Stimulated activated CD8-positive, alpha-beta memory T cell treated with anti-CD3 and anti-CD28 coated beads, Interleukin-15, amount 100 ng/mL, for 24 hours (primary cell): ENCODE measurements at places on chromosomes 3 and 15.

- DNase-seq, result no peak
These were observed 9.3 kb upstream of the ST8SIA2 start for GRCh38 chr15:92384381-92384780.

DNA sequence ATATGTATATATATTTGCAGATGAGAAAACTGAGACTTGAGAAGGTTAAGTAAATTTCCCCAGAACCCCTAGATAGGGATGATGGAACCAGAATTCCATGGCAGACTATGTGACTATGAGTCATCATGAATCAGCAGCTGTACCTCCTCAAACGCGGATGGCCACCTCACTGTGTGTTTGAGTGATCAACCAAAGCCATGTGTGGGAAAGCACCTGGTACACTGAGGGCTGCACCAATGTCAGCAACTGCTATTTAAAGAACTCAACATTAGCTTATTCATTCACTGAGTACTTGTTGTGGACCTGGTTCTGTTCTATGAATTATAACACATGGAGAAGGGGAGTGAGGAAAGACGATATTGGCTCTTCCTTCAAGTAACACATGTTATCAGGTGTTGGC lies 377.0 kb downstream of the GAP43 start:
- DNase-seq, result no peak

DNA sequence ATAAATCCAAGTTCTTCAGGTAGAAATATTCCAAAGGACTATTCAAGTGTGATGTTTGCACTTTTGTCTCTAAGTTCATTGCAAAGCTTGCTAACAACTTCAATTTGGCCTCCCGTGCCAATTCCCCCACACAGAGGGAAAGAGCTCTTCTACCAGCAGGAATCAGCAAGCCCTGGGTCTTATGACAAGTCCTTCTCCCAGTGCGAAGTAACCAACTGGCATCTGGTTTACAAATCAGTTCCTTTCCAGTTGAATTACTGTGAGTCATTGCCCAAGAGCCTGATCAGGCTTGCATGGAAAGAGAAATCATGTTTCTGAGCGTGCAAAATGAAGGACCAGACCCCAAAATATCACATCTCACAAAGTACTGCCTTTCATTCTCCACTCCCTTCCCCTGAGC lies 62.7 kb upstream of the SLCO3A1 start:
- no peak for DNase-seq

GRCh38 chr15:41982133-41982930 lies 10.0 kb upstream of the EHD4 start:
- DNase-seq, result no peak

DNA sequence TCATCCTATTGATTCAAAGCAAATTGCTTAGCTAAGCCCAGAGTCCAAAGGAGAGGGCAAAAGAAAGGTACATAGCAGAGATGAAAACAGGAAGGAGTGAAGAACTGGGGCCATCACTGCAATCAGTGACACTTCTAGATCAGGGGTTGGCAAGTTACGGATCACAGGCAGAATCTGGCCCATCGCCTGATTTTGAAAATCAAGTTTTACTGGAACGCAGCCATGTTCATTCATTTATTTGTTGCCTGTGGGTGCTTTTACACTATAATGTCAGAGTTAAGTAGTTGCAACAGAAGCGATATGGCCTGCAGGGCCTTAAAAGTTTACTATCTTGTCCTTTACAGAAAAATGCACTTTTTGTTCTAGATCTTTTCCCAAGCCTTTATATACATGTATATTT lies 271.7 kb upstream of the TOPAZ1 start:
- DNase-seq, result no peak

DNA sequence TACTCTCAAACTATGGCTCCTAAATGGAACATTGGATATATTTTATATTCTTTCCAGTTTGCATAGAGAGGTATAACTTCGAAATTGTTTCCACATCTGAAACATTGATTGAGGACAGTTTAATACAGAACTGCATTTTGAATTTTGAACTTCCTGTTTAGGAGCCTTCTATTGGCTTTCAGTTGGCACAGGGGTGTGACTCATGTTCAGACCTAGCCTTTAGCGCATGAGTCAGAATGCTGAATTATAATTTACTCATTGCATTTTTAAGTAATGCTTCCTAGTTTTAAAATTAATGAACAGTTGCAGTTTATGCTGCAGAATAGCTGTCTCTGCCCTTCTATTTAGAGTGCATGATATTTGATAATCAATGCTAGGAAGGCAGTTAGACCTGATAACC lies 751.7 kb downstream of the CADM2 start:
- DNase-seq, result no peak

GRCh38 chr15:77266708-77267386 lies 153.1 kb downstream of the PEAK1 start:
- DNase-seq, result no peak

DNA sequence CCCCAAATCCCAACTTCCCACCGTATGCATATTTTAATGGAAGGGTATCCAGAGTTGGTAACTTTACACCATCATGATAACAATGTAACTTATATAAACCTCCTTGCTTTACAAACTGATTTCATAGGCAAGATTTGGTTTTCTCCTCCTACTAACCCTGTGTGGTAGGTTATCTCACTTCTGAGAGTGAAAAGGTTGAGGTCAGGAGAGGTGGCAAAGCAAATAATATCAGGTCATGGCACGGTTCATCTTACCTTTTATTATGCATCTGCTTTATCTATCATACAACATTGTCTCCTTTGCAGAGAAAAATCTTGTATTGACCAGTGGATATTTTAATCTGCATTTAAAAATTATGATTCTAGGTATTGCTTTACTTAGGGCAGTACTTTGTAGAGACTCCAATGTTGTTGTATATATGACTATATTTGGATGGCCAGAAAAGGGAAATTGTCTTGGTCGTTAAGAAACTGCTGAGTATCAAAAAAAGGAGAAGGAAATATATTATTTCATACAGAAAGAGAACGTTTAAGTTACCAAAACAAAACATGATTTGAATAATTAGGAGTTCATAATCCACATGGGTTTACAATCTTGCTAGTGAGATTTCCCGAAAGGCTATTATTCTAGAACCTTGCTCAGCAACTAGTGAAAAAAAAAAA lies 30.4 kb downstream of the NFKBIZ start:
- no peak for DNase-seq

DNA sequence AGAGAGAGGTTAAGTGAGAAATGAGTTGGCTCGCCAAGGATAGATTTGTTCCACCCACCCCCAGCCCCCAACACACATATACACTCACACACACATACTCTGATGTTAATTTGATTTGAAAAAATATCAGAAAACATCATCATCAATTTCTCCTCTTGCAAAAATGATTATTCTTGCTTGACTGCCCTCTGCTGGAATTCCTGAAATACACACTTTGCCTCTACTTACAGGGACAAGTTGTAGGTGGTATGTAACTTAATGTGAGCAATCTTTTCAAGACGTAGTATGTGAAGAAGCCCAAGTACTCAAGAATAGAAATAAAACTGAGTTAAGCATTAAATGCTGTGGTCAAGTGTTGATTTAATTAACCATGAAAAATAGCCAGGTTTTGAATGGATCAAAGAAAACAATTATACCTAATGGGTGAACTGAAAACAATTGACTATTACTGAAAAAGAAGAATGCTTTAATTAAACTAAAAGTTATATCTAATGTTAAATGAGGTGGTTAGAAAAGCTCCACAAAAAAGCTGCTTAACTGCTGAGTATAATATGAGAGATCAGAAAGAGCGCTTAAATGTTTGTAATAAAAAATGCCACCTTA lies 46.6 kb upstream of the MDFIC2 start:
- DNase-seq, result no peak

DNA sequence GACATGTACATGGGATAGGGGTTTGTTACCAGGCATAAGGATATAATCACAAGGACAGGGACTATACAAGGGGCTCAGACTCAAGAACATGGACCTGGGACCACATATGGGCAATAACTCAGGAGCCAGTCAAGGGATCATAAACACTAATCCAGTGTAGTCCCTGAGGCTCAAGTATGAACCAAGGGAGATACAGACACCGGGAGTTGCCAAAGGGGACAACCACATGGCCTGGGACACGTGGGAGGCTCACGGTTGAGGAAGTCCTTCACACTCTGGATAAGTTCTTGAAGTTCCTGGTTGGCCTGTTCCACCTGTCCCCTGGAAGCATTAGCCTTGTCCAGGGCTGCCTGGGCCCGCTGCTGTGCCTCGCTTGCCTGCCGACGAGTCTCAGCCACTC lies 1.8 kb upstream of the USP19 start:
- no peak for DNase-seq

DNA sequence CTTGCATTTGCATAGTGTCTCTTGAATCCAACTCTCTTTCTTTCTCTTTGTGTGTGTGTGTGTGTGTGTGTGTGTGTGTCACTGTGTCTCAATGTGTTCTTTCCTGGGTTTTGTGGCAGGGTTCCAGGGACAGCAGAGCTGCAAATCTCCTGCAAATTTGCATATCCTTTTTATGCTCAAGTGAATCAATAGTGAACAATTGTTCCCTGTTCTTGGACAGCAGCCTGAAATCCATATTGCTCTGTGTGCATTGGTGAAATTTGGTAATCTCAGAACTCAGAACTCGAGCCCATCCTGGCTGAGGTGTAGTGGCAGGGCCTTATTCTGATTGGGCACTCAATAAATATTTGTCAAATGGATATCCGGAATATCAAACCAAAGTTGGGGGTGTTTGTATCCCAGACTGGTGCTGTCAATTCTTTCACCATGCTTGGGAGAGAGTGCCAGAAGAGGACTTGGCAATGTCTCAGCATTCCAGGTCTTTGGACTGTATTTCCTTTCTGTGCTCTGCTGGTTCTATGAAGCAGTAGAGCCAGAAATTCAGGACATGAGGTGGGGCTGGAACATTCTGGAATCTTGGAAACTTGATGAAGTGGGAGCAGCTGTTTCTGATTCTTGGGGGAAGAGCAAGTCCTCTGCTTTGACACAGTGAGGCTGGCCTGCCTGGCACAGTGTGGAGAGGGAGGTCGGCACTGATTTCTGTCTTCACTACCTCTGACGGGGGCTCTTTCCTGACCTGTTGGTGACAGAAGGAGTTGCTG lies 380.6 kb upstream of the C2CD4B start:
- DNase-seq, result no peak

- DNase-seq, result no peak
These were observed 52.4 kb upstream of the SLC6A1 start for GRCh38 chr3:10940106-10940505.

- no peak for DNase-seq
These were observed 87.3 kb downstream of the CACNA1D start for GRCh38 chr3:53581671-53582070.

DNA sequence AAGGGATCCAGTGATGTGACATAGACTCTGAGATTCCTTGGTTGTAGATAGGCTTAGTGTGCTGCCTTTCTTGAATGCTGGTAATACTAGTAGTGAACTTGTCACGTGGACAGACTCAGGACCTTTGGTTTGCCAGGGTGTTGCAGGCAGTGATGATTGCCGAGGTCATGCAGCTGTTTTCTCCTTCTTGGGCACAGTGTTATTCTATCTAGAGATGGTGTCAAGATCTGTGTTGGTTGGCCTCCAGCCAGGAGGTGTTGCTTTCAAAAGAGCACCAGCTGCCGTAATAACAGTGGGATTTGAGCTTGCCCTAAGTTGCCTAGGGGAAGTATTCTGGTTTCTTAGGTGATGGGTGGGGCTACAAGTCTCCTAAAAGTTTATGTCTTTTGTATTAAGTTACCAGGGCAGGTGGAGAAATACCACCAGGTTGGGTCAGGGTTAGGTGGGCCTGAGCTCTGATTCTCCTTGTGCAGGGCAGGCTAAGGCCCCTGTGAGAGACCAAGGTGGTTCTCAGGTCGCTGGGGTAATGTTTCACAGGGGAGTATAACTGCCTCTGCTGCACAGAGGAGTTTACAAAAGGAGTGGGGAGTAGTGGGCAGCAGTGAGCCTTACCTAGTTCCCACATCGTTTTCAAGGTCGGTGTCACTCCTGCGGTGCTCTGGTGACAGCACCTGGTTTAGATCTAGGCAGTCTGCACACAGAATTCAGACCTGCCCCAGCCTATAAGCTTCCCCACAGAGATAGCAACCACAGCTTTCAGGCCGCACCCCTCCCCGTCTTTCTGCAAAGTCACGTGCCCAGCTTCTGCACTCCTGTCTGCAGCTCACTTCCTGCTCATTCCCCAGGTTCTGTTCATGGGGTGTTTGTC lies 350.3 kb downstream of the DOCK3 start:
- peak; percentile 11 for DNase-seq

DNA sequence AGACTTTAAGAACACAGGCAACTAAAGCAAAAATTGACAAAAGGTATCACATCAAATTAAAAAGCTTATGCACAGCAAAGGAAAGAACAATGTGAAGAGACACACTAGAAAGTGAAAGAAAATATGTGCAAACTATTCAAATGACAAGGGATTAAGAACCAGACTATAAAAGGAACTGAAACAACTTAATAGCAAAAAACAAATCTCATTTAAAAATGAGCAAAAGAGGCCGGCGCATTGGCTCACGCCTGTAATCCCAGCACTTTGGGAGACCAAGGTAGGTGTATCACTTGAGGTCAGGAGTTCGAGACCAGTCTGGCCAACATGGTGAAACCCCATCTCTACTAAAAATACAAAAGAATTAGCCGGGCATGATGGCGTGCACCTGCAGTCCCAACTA lies 14.4 kb downstream of the NGLY1 start:
- DNase-seq, result no peak

DNA sequence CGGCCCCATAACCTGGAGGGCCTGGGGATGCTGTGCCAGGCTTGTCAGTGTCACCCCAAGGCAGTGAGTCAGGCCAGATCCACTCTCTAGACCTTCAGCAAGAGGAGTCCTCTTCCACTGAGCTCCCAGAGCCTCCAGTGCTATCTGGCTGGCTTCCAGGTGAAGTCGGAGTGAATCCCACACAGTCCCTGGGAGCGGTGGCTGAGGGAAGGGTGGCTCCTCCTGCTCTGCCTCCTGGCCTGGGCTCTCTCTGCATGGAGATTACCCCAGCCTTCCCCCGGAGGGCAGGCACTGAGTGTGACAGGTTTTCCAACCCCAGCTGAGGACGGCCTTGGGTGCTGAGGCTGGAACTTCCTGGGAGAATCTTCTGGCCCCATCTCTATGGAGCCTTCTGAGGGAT lies 82.7 kb downstream of the EPHB1 start:
- no peak for DNase-seq

DNA sequence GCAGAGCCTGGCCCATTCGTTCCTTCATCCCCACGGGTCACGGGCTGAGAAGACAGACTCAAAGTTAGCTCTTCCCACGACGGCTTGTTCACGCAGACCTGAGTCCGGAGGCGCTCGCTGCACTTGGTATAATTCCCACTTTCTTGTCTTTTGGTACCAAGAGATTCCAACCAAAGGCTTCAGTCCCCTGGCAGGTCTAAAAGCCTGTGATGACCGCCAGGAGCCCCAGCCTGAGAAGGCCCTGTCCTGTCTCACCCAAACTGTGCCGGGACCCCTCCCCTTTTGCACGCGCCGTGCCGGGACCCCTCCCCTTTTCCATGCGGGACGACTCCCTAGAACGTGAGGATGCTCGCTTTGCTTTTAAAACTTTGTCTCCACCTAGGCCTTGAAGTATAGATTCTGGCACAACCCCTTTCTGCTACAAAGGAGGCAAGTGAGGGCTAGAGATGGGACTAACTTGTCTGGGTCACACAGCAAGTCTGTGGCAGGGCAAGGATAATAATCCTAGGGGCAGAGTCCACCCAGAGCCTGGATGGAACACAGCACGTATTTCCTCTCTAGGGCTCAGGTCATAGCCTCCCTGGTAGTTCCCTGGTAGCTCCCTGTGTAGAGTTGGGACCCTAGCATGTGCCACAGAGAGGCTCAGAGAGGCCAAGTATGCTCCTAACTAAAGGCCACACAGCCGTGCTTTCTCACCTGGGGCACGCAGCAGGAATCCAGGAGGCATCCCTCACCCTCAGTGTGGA lies 211.3 kb downstream of the XXYLT1 start:
- no peak for DNase-seq

GRCh38 chr3:168847291-168847883 lies 751.7 kb upstream of the GOLIM4 start:
- DNase-seq, result no peak
